Spleen (tissue), 13 donors: ENCODE measurements at places on chromosomes 1 and 21.

DNA sequence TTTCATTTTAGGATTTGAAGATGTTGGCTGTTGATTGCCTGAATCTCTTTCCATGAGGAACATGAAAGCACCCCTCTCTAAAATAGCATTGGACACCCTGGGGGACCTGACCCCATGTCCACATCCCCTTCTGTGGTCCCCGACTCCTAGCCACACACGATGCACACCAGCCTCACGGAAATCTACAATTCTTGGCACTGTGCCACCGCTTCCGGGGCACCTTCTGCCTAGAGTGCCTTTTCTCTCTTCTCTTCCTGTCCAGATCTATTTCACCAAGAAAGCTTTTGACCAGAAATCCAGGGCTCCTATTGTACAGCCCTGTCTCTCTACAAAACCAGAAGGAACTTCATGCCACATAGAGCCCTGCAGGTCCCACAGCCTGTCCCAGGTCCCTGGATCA, 50.3 kb downstream of the MYSM1 start:
- DNase-seq = no peak

GRCh38 chr1:180854456-180854855, 58.2 kb upstream of the KIAA1614 start:
- DNase-seq = no peak

DNA sequence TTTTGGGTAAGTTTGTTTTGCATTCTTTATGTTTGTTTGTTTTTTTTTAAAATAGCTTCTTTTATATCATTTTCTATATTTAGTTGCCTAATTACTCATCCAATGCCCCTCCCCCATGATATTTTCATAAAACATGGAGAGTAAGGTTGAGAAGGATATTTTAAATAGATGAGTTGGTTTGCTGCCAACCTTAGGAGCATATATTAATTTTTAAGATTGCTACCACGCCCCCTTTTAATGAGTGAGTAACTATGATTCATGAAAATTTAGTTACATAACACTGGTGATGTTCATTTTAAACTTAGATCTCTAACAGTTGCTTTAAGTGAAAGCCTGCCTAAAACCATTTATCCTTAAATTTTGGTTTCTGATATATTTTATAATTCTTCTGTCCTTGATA, 18.7 kb downstream of the TMEM50A start:
- no peak for DNase-seq

DNA sequence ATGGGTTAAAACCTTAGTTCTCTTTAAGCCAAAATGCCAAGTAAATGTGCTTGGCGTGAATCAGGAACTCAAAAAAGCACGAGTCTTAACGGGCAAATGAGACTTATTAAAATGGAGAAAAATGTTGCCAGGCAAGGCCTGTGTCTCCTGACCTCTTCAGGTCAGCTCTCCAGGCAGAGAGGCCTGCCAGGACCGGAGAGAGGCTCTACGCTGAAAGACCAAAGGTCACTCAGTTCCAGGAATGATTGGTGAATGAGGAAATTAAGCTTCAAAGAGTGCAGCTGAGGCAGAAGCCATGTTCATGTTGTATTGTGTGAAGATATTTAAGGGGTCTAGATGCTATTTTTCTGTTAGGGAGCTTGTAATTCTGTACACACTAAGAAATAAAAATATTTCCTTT, 66.6 kb downstream of the SPAG17 start:
- no peak for DNase-seq

DNA sequence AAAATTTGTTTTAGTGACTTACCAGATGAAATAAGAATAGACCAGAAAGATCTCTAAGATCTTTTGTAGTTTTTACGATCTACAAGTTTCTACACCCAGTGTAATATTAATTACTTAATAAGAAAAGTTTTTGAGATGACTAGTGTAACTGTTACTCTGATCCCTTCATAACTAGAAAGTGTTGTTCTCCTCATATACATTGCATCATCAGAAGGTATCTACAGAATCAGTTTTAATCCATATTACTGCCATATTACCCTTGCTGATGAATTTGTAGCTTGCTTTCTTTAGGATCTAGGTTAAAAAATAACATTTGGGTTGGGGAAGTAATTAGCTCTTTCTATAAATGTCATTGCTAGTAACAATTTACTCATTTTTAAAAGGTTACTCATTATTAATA, 72.5 kb downstream of the GPR161 start:
- no peak for DNase-seq

DNA sequence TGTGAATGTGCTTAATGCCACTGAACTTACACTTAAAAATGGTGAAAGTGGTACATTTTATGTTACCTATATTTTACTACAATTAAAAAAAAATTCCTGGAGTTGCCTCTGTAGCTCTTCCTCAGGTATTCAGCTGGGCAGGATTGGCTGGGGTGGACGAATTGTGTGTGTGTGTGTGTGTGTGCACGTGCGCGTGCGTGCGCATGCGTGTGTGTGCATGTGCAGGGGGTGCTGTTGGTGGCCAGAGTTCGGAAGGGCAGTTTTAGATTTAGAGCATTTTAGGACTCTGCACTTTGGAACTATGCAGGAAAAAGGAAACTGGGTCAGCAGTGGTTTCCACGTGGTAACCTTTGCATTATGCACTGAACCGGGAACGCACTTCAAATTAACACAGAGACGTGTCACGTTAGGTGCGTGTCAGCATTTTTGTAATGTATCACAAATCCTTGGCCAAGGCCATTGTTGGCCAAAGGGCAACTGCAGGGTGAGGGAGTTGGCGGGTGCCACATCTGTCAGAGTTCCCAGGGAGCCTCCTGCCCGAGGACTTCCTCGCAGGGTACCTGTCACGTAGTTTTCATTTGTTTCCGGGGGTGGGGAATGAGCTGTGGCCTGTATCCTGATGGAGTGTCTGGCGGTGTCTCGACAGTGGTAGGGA, 312.8 kb downstream of the CAMTA1 start:
- DNase-seq = peak; percentile 80

DNA sequence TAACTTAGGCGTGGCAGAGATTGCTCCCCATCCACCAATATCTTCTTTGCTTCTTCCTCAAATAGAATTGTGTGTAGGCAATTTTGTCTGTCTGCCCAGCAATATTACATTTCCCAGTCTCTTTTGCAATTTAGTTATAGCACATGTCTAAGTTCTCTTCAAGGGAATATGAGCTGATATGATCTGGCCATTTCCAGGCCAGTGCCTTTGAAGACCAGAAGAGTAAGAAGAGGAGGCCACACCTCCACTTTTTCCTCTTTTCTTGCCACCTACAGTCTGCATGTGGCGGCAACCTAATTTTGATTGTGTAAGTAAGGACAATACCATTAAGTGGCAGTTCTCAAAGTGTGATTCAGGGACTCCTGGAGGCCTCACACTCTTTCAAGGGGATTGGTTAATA, 6.3 kb upstream of the RSBN1 start:
- DNase-seq = no peak

- DNase-seq = no peak
Observed at GRCh38 chr1:26607186-26607585, 77.6 kb downstream of the RPS6KA1 start.

DNA sequence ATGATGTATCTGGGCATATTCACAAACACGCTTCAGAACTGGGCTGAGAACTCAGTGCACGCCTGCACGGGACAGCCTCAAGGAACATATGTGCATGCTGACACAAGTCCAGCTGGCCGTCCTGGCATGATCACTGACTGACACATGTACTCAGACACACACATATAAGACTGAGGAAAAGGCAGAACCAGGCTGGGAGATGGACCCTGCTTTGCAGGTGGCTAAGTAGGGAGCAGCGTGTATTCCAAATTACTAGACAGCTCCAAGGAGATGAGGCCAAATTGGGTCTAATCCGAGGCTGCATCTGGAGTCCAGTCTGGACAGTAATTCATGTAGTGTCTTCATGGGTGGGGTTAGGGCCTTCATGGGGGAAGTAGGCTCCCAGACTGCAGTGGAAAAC, 41.4 kb upstream of the GJB5 start:
- no peak for DNase-seq

GRCh38 chr1:180982422-180982821, 40.2 kb downstream of the STX6 start:
- DNase-seq = no peak

GRCh38 chr1:160429125-160429561, 28.8 kb downstream of the VANGL2 start:
- no peak for DNase-seq

- DNase-seq = no peak
Observed at GRCh38 chr21:15195104-15195503, 130.3 kb upstream of the NRIP1 start.

GRCh38 chr1:212162635-212163034, 122.6 kb upstream of the PPP2R5A start:
- DNase-seq = no peak

GRCh38 chr1:243558576-243558975, 291.5 kb downstream of the AKT3 start:
- DNase-seq = no peak

DNA sequence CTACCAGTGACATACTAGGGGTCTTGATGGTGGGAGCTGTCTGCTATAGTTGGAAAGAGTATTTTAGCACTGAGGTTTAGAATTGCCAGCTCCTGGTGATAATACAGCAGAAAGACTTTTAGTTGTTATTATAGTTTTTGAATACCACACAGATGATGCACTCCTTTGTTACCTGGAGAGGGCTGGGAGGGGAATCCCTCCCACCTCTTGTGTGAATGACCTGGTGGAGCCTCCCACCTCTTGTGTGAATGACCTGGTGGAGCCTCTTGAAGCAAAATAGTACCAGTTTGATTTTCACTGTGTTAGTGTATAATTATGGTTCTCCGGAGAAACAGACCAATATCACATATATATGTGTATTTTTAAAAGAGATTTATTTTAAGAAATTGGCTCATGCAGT, 3.3 kb downstream of the DISP1 start:
- DNase-seq = no peak

DNA sequence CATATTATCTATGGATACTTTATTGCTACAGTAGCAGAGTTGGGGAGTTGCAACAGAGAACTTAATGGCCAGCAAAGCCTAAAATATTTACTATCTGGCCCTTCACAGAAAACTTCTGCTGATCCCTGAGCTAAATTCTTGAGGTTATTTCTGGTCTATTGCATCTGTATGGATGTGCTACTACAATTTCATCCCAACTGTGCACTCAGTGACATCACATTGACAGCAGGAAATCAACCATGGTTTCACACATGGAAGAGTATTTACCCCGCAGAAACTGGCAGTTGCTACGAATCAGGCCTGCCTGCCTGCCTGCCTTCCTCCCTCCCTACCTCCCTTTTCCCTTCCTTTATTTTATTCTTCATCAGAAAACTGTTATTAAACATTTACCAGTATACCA, 12.1 kb downstream of the CLCA2 start:
- no peak for DNase-seq

GRCh38 chr1:226942392-226942791, 2.3 kb downstream of the COQ8A start:
- no peak for DNase-seq

GRCh38 chr1:162197615-162198421, 128.3 kb downstream of the NOS1AP start:
- DNase-seq = no peak

DNA sequence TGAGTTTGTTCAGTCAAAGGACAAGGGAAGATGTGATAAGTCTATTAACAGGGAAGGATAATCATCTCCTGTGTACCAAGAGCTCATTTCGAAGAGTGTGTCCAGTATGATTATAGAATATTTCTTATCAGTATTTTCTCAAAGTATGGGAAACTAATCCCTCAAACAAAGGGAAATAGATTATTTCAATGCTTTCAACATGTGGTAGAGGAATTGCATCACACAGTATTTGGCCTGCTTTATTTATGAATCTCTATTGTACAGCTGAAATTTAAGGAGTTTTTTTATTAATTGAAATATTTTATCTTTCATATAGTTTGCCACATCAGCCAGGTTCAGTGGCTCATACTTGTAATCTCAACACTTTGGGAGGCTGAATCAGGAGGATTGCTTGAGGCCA, 151.0 kb downstream of the CLEC20A start:
- no peak for DNase-seq
